ENCODE measurements at places on chromosomes 13 and 19.
A peak's percentile ranks its signal among the peaks of the same experiment; 100 is the strongest.

GRCh38 chr13:65868884-65869283 is 1361.3 kb downstream of the PCDH9 start:
- no peak for DNase-seq

DNA sequence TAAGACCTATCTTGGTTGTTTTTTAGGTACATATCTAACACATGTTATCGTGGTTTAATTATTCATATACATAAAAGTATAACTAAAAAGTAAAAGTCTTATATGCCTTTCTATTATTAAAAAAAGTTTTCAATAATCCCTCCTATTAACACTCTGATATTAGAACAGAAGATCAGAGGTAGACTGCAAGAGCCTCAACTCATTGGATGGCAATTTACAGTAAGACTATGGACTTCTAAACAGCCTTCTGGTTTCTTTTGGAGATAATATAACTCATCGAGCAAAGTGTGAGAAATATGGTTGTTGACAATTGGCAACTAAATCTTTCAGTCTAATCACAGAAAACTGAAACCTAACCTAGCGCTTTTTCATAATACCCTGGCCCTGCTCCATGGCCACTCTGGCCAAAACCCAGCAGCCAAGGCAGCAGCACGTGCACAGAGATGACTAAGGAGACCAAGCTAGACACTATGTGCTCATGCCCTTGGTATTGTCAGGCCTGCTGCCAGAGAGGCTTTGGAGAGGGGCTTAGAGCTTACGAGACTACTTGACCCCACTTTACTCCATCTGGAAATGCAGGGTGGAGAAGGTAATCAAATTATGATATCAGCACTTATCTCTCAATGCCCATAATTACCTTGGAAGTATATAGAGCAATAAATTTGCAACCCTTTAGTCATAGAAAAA is 40.6 kb upstream of the EEF1AKMT1 start:
- no peak for DNase-seq

GRCh38 chr19:11339254-11340098 is at the start of gene RAB3D:
TSS of gene RAB3D (minus strand) at chr19:11339657. CDS start at chr19:11337399, 2,258 bp downstream.
- DNase-seq: peak; percentile 86

DNA sequence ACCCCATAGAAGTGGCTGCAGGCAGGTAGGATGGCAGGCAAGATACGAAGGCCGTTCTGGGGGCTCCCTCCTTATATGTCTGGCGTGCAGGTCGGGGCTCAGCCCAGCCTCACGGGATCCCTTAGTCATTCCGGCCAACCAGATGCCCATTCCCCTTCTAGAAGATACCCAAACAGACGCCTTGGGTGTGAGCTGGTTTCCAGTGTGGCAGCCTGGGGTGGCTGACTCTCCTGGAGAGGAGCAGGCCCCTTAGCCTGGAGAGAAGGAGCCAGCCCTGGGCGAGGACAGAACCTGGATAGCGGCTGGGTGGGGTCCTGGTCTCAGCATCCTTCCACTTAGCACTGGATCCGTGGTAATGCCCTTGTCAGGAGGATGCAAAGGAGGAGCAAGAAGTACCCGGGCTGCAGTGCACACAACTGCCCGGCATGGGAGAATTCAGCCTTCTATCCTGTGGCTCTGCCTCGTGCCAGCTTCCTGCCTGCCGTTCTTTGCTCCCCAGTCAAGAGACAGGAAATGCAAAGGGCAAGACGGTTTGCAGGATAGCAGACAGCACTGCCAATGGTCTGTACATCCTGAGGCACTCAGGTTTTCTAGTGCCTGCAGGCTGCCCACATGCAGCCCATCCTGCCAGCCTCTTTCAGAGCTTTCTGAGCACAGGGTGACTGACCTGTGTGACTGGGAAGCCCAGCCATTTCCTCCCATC is 56.7 kb upstream of the WASF3 start:
- DNase-seq: no peak

- no peak for DNase-seq
Measured at GRCh38 chr13:23771552-23771951, 117.6 kb downstream of the MIPEP start.

- DNase-seq: no peak
Measured at GRCh38 chr13:79779761-79780160, 298.8 kb downstream of the NDFIP2 start.

GRCh38 chr19:344625-345319 is at the start of gene MIER2:
TSS of gene MIER2 (minus strand) at chr19:344796. CDS start at chr19:344782, 14 bp downstream.
- peak; percentile 83 for DNase-seq

DNA sequence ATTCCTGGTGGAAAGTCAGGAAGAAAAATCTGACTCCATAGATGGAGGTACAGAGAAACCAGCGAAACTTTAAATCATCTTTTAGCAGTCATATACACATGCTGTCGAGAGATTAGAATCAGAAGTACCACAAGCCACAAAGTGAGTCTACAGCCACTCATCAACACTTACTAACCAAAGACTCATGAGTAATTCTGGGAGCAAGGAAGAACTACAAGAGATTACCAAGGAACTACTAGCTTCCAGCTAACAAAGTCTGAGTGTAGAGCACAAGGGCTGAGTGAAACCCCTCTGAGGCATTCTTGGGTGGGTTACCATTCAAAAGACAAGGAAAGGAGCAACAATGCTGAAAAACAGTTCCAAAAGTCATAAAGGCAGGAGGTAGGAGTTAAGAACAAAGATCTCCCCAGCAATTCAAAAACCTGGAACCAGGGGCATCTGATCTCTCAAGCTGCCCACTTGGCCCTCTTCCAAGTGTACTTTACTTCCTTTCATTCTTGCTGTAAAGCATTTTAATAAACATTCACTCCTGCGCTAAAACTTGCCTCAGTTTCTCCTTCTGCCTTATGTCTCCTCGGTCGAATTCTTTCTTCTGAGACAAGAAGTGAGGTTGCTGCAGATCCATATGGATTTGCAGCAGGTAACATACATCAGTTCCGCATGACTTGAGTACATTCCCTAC is 13.0 kb downstream of the RBM26 start:
- DNase-seq: no peak

- no peak for DNase-seq
Measured at GRCh38 chr19:30364866-30365800, 7.1 kb upstream of the ZNF536 start.

DNA sequence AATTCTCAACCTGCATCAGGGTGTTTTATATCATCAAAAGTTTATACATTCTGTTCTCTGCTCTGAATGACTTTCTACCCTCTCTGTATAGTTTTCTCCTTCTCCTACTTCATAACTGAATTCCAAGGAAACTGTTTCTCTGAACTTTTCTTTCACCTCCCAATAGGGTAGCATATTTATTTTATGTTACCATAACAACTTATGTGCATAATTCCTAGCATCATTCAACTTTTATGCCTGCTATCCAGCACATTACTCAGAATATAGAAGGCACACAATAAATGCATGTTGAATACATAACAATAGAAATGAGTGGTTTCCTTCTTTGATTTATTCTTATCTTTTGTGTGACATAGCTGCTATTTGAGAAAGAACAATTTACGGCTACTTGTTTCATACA is 2385.0 kb downstream of the PCDH9 start:
- DNase-seq: no peak

GRCh38 chr19:48613852-48614435 is 932 bp downstream of the FAM83E start:
- no peak for DNase-seq

GRCh38 chr19:6041991-6042481 is 64.1 kb upstream of the RANBP3 start:
- DNase-seq: no peak

- no peak for DNase-seq
Measured at GRCh38 chr13:100454876-100455275, 133.7 kb downstream of the GGACT start.

DNA sequence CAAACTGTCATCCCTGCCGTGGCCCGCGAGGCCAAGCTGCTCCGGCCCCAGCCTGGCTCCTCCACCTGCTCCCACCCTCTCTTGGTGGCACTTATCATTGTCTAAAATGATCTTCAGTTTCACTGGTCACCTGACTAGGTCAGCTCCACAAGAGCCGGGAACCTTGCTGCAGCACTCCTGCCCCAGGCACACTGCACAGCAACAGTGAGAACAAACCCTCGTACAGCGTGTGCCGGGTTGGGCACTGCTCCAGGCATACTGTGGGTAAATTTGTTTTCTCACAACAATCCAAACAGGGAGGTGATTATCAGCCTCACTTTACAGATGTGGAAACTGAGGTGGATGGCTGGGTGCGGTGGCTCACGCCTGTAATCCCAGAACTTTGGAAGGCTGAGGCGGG is 8.9 kb downstream of the DEDD2 start:
- no peak for DNase-seq

- no peak for DNase-seq
Measured at GRCh38 chr13:76329866-76330580, 556.2 kb downstream of the KCTD12 start.

DNA sequence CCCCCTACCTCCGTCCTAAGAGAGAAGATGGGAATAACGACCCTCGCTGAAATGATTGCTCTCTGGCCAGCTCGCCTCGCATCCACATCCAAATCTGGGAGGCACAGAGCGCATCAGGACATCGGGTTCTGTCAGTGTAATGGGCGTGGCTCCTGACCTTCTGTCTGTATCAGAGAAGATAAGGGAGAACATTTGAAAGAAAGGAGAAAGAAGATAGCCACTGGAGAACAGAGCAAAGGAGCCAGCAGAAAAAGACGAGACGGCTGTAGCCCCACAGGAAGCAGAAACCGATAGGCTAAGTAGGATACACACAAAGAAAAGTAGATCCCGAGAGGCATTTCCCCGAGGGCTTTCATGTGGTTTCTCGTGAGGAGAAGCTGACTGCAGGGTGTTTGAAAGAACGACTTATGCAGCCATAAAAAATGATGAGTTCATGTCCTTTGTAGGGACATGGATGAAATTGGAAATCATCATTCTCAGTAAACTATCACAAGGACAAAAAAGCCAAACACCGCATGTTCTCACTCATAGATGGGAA is 14.0 kb upstream of the GJB2 start:
- no peak for DNase-seq

DNA sequence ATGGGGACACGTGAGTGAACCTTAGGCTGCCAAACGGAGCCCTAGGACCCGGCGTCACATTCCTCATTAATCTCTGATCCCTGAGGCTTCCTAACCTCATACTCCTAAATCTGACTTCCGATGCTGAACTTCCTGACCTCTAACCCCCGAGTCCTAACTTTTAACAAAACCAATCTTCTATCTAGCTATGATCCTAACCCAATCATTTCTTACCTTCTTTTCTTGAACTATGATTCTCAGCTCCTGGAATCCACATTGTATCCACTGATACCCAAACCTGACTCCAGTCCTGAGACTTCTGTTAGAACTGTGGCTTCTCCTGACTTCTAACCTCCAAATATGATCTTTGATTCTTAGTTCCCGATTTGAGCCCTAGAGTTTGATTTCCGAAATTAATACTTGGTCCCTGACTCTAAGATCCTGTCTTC is 447 bp downstream of the NFKBIB start:
- no peak for DNase-seq

DNA sequence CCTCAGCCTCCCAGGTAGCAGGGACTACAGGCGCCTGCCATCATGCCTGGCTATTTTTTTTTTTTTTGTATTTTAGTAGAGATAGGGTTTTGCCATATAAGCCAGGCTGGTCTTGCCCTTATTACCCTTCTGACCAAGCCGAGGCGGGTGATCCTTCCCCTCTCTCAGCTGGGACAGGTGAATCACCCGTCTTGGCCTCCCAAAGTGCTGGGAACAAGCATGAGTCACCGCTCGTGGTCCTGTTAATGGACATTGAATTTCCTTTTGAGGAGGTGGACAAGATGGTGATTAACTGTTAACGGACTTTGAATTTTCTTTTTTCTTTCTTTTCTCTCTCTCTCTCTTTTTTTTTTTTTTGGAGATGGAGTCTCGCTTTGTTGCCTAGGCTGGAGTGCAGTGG is 10.6 kb downstream of the CD70 start:
- no peak for DNase-seq

DNA sequence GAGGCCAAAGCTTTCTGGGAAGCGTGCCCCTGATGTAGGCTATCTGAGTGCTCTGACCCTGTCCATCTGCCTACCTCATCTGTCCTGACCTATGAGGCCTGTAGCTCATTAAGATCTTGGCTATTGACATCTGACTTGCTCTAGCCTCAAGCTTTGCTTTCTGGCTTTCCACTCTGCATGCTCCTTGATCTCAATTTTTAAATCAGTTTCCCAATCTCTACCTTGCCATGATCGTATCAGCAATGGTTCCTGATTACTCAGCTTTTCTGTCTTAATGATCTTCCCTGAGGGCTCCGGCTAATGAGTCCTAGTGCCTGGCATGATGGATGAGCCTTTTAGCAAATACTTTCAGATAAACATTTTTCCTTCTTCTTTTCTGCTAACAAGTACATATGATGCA is 262.0 kb downstream of the NDFIP2 start:
- no peak for DNase-seq

- no peak for DNase-seq
Measured at GRCh38 chr13:41751277-41751676, 209.6 kb downstream of the VWA8 start.

GRCh38 chr13:76481738-76482137 is 404.5 kb downstream of the KCTD12 start:
- DNase-seq: no peak

DNA sequence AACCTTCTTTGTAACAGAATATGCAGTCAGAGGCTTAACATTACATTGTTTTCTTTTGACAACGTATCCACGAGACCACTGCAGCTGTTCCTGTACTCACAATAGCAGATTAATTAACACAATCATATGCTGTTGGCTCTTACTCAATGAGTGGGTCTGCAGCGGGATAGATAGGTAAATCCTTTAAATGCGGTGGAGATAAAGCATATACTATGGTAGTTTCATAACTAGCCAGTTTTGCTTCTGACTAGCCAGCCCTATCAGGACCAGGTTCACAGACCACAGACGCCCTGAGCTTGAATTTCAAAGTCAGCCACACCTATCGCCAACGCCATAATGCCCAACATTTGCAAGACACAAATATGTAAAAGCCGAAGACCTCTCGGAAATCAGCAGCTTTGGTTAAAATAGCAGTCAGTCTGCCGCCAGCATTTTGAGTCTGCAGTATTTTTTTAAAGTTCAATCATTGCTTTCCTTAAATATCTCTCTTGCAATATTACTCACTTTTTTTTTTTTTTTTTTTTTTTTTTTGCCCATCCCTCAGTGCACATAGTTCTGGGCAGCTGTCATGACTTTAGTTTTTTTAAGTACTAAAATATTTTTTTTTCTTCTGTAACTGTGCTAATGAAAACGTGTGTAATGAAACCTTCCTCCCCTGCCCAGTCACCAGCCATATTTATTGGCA is 120.5 kb downstream of the ZNF536 start:
- DNase-seq: no peak

DNA sequence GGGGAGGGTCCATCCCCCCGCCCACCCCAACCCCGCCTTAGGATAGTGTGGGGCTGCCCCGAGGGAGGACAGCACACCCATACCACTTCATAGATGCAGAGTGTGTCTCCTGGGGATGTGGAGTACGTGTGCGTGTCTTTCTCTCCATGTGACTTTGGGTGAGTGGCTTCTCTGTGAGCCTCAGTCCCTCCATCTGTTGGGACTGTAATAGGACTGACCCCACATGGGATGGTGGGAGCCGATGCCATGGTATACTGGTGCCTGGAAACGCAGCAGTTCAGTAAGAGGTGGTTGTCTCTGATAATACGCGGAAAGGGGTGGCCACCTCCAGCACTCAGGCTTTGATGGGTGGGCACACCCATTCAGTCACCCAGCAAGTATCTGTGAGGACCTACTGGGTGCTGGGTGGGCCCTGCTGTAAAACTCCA is 816 bp upstream of the PRKD2 start:
- DNase-seq: no peak
